ENCODE measurements at places on chromosomes 5 and 9.
A peak's percentile ranks its signal among the peaks of the same experiment; 100 is the strongest.

DNA sequence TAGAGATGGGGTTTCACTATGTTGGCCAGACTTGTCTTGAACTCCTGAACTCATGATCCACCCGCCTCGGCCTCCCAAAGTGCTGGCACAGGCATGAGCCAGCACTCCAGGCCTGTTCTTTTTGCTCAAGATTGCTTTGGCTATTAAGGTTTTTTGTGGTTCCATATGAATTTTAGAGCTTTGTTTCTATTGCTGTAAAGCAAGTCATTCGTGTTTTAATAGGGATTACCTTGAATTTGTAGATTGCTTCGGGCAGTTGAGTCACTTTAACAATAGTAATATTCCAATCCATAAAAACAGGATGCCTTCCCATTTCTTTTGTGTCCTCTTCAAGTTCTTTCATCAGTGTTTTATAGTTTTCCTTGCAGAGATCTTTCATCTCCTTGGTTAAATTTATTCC, 22.1 kb downstream of the C6 start:
- no peak for DNase-seq

DNA sequence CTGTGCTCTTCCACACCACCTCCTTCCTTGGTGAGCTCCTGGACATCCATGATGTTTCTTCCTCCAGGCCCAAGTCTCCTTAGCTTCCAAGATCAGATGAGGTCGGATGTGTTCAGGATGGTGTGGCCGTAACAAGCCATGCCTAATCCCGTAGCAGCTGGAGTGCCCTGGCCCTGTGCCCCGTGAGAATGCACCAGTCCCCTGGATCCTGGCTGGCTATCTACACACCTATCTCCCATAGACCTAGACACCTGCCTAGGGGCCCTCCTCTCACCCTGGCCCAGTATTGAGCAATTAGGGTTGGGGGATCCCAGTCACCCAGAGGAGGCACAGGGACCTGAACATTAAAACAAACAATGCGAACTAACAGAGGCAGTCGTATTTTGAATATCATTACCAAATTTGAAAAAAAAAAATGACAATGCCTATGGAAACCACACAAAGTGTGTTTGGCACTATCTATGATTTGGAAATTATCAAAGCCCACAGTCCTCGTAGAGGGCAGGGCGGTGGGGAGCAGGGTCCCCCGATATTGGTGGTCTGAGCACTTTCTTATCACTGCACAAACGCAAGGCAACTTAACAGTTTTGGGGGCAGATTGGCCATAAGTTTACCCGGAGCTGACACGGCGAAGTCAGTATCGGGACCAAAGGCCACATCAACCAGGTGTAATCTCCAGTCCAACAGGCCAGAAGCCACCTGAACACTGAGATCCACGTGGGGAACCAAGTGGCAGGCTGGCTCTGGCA, 13.2 kb downstream of the ENG start:
- DNase-seq: no peak

DNA sequence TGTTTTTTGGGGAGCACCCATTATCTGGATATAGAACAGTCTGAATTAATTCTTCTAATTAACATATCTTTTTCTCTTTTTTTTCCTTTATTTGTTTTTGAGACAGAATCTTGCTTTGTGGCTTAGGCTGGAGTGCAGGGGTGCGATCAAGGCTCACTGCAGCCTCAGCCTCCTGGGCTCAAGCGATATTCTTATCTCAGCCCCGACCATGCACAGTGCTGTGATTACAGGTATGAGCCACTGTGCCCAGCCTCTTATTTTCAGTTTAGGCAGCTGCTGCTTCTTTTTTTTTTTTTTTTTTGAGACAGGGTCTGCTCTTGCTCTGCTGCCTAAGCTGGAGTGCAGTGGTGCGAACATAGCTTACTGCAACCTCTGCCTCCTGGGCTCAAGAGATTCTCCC, 20.2 kb downstream of the UBE2R2 start:
- no peak for DNase-seq

GRCh38 chr9:4514252-4515128, 24.2 kb downstream of the SLC1A1 start:
- DNase-seq: no peak

DNA sequence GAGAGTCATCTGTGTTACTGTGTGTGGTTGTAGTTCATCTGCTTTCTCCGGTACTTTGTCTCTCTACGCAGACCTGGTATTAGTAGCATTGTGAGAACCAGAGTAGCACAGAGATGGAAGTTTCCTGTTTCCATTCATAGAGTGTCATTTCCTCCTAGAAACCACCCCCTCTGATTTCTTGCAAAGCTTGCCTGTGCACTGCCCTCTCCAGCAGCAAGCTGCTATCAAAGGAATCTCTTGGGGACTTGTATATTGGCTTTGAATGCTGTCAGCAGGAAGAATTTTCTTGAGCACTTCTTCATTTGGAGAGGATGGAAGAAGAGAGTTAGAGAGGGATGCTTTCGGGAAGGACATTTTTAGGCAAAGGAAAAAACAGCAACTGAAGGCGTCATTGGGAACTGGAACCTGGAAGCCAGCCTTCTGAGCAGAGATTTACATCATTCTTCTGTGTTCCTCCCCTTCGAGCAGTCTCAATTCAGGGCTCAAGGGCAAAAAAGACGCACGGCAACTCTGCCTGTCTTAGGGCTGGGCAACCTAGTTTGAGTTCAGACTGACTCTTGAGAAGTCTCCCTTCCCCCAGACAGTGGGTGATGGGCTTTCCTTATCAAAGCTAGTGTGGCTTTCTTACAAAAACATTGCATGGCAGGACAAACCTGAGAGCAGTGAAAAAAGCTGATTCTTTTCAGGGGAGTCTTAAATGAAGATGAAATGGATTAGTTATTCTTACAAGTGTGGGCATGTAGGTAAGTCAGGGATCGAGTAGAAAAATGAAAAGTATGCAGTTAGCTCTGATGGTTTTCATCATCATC, 226.3 kb downstream of the AOPEP start:
- DNase-seq: no peak

DNA sequence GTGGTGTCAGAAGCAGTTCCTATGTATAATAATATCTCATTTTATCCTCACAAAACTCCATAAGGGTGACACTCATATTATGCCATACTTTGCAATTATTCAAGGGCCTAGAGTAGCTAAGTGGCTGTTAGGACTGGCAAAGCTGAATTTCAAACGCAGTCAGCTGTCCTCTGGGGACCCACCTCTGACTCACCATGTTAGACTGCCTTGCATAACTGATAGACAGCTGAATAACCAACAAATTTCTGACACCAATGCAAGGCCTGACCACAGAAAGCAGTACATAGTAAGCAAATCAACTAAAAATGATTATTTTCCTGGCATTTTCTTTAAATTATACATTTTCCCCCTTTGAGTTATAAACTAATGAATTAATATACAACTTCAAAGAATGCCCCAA, 251.6 kb upstream of the PTGER4 start:
- no peak for DNase-seq

DNA sequence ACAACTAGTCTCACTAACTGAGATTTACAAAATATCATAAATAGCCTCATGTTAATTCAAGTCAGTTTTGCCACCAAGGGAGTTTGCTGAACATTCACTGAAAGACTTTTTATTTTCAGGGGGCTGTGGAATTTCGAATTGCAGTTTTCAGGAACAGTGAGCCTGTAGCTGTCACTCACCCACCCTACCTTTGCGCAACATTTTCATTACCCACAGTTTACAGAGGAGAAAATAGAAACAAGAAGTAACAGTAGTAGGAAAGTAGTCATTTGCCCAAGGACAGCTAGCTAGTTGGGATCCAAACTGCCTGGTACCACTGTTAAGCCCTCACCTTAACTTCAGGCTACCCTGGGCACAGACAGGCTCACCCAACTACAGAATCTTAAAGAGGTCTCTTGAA, 154.1 kb downstream of the ADAMTS12 start:
- no peak for DNase-seq

DNA sequence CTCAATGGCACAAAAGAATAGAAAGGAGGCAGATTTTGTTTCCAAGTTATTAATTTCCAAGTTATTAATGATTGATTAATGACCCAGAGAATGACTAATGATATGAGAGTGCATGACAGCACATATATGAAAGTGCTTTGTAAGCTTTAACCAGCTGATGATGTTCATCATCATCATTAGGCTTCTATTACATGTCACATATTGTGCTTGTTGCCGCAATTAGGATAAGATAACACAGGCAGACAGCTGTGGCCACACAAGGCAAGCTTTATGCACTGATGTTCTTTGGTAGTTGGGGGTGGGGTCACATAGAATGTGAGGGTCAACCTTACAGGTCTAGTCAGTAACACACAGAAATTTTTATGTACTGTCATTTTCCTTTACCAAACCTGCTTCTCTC, 219.7 kb downstream of the TRPM3 start:
- no peak for DNase-seq

DNA sequence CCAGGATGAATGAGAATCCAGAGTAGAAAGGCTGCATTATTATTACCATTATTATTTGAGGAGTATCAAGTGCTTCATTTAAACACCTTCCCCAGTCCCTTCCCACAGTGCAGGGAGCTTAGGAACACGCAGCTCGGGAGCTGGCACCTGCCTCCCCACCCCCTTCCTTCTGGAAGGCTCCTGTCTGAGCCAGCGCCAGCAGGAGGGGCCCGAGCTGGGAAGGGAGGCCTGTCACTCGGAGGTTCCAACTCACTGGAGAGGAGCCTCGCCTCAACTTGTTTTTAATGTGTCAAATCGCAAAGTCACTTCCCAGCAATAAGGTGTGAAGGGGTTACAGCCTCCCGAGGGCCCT, 156.4 kb upstream of the IRX4 start:
- DNase-seq: no peak

GRCh38 chr5:11903614-11904264, 507 bp downstream of the CTNND2 start:
- DNase-seq: peak; percentile 22

- no peak for DNase-seq
Observed at GRCh38 chr5:89342106-89342876, 459.3 kb upstream of the MEF2C start.

GRCh38 chr9:34403554-34404380, 27.1 kb upstream of the MYORG start:
- DNase-seq: peak; percentile 66

DNA sequence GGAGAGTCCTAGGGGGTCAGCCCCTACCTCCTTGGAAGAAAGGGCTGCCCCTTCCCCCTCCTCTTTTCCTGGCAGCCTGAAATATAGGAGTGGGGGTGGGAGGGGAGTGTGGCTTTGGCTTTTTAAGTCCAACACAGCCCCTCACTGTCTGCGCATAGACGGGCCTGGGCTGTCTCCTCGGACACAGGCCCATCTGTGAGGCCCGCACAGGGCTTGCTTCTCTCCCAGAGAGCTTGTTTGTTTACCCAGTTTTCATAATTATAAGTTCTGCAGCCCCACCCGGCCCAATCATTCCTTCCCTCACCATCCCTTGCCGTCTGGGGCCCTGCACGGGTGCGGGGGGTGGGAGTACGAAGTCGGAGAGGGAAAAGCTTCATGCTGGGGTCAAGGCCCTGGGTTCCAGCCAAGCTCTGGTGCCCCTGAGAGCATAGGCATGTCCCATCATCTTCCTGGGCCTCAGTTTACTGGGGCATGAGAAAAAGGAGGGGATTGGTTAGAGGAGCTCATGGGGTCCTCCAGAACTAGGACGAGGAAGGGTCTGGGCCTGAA, 54.0 kb upstream of the STXBP1 start:
- DNase-seq: no peak

GRCh38 chr5:66655395-66656324, 59.5 kb downstream of the MAST4 start:
- no peak for DNase-seq

All from stimulated activated CD4-positive, alpha-beta T cell treated with anti-CD3 and anti-CD28 coated beads, Interleukin-2, amount 100 ng/mL, for 24 hours (primary cell).